ENCODE measurements at places on chromosomes 7 and 10.

GRCh38 chr10:126849646-126850045 is 55.6 kb upstream of the DOCK1 start:
- no peak for DNase-seq

DNA sequence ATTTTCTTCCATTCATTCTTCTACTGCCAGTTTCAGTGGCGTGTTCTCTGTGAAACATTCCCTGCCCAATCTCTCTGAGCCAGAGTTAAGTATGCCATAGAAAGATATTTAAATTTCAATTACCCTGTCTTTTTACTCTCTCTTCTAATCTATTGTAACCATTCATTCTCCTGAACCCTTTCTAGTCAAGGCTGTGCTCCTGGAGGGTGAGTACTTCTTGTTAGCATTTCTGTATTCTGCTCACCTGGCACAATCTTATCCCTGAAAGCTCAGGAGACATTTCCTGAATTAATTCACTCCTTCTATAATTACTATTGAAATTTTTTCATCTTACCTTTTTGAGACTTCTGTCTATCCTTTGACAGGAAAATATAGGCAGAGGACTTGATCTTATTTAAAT is 271.7 kb downstream of the HGF start:
- DNase-seq: no peak

- DNase-seq: no peak
Measured at GRCh38 chr7:44065431-44066110, at the start of gene PGAM2. PGAM2 (minus strand) TSS chr7:44065567; CDS start chr7:44065529, 38 bp downstream.

DNA sequence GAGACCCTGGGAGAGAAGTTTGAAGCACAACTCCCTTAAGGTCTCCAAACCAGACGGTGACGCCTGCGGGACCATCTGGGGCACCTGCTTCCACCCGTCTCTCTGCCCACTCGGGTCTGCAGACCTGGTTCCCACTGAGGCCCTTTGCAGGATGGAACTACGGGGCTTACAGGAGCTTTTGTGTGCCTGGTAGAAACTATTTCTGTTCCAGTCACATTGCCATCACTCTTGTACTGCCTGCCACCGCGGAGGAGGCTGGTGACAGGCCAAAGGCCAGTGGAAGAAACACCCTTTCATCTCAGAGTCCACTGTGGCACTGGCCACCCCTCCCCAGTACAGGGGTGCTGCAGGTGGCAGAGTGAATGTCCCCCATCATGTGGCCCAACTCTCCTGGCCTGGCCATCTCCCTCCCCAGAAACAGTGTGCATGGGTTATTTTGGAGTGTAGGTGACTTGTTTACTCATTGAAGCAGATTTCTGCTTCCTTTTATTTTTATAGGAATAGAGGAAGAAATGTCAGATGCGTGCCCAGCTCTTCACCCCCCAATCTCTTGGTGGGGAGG is 10.8 kb downstream of the SERPINE1 start:
- no peak for DNase-seq

DNA sequence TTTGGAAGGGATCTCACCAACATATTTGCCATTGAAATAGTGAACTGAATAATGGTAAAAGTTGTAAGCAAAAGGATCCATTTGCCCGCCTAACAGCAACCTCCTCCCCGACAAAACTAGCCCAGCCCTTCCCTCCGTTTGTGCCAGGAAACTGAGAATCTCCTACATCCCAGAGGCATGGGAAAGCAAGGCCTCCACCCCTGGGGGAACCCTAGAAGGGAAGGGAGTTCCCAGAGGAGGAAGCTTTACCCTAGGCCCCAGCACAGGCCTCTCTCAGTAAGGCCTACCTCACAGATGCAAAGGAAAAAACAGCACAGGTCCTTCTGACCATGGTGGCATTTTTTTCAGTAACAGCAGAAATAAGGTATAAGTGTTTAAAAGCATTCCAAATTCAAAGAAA is 229.7 kb downstream of the ELMO1 start:
- no peak for DNase-seq

- DNase-seq: no peak
Measured at GRCh38 chr10:56351909-56352630, 9.0 kb downstream of the ZWINT start.

GRCh38 chr7:45292481-45292880 is 134.9 kb downstream of the RAMP3 start:
- DNase-seq: peak; percentile 3

GRCh38 chr10:35025916-35026315 is 64.2 kb downstream of the CUL2 start:
- DNase-seq: no peak

GRCh38 chr10:6009150-6009549 is 31.8 kb upstream of the IL15RA start:
- DNase-seq: no peak

GRCh38 chr10:112689327-112690072 is 242.5 kb downstream of the VTI1A start:
- no peak for DNase-seq

- no peak for DNase-seq
Measured at GRCh38 chr7:120467676-120468075, 194.7 kb downstream of the KCND2 start.

DNA sequence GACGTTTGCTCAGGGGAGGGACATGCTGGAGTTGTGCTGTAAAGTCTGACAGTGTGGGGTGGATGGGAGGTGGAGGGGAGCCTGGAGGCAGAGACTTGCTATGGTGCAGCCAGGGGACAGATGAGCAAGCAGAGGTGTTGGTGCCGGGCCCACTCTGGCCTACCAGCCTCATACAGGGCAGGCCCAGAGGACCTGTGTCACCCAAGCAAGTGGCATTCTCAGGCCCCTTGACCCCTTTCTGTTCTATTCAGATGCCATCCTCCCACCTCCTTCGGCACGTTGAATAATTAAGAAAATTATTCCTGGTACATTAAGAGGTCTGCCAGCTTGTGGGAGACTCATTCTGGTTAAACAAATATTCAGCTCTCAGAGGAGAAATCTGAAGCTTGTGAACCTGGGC is 8.5 kb downstream of the WDFY4 start:
- no peak for DNase-seq

- peak; percentile 32 for DNase-seq
Measured at GRCh38 chr10:4847561-4848355, 21.8 kb downstream of the AKR1E2 start.

- DNase-seq: no peak
Measured at GRCh38 chr7:81929386-81929785, 159.5 kb upstream of the HGF start.

- no peak for DNase-seq
Measured at GRCh38 chr7:138089080-138089901, 13.0 kb downstream of the AKR1D1 start.

- DNase-seq: no peak
Measured at GRCh38 chr7:142654398-142654797, 94.9 kb upstream of the PRSS1 start.
